Dermis blood vessel endothelial cell (primary cell): ENCODE measurements at places on chromosomes 3 and 15. TPM values are rescaled to one million over a fixed set of nuclear protein-coding genes. Genes with fewer than 3 reads are reported as not detected.

Gene CSTA
- total RNA-seq, result not detected in 2 replicates

Gene ISLR2
- total RNA-seq, result not detected in 2 replicates

Gene CRTAP
- 132 and 203 TPM in 2 replicates for total RNA-seq

Gene ZNF502
- total RNA-seq, result 3.6 and 4.1 TPM in 2 replicates

Gene CFAP100
- total RNA-seq, result not detected in 2 replicates

Gene PLA2G4D
- 0.17 TPM in 1 of 2 replicates, not detected in the other for total RNA-seq

Gene CDCP1
- total RNA-seq, result 0.09 and 0.17 TPM in 2 replicates

Gene FBXO40
- total RNA-seq, result not detected in 2 replicates

Gene CORO2B
- 1.0 and 1.4 TPM in 2 replicates for total RNA-seq

Gene OR5K4
- total RNA-seq, result not detected in 2 replicates

Gene FOXB1
- total RNA-seq, result not detected in 2 replicates

Gene CD200
- 3.4 and 3.7 TPM in 2 replicates for total RNA-seq

Gene CASR
- total RNA-seq, result not detected in 2 replicates
